Stimulated activated CD4-positive, alpha-beta T cell treated with anti-CD3 and anti-CD28 coated beads, Interleukin-1b, Interleukin-23, amount 100 ng/mL, for 24 hours (primary cell): ENCODE measurements at places on chromosomes 5 and 9.

GRCh38 chr5:103224118-103224893 is 34.3 kb upstream of the MACIR start:
- DNase-seq, result no peak

DNA sequence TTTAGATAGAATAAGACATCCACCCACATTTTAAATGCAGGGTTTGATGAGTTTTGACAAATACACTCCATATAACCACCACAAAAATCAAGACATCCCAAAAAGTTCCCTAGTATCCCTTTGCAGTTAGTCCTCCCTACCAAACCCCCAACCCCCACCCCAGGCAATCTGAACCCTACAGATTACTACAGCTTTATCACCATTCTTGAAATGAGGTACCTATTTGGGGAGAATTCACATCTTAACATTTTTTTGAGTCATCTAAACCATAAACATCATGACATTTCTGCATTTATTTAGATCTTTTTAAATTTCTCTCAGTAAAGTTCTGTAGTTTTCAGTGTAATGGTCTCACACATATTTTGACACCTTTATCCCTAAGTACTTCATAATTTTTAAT is 53.9 kb downstream of the PTBP3 start:
- DNase-seq, result no peak

DNA sequence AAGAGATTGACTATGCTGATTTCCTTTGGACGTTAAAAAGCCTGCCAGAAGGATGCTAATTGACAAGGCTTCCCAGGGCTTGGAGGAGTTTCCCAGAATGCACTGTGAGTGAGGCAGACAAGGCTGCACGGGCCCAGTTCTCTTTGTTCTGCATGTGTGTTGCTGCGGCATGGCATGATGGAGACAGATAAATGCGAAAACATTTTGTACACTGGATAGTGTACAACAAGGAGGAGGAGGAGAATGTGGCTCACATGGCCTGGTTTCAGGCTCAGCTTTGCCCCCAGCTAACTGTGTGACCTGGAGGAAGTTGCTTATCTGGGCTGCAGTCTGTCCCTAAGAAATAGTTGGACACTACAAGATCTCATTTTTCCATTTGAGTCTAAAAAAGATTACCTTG is 135.5 kb upstream of the CPEB4 start:
- DNase-seq, result no peak

DNA sequence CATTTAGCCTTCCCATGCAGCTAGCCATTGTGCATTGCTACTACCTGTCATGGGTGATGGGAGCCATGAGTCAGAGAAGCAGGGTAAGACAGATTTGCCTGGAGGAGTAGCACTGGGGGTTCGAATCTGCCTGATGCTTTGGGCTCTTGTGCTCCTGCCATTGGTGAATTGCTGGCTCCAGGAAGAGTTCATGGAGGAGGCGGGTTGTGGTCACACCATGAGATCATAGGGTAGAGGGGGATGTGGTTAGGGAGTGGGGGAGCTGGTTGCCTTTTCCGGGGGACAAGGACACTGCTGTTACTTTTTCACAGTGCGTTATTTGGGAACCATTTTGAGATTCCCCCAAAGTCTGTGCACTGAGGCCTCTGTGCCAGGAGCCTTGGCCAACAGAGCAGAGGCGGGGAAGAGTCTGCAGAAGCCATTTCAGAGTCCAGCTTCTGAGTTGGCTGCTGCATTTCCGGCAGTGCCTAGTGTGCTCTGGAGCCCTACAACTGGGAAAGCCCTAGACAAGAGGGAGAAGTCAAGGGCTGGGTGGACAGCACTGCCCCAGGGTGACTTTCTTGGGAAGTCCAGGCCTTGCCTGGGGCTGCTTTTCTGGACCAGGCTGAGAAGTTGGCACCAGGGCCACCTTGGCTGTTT is 6.2 kb downstream of the ANGPTL2 start:
- DNase-seq, result no peak

GRCh38 chr5:90873033-90873517 is 314.5 kb downstream of the ADGRV1 start:
- DNase-seq, result no peak

DNA sequence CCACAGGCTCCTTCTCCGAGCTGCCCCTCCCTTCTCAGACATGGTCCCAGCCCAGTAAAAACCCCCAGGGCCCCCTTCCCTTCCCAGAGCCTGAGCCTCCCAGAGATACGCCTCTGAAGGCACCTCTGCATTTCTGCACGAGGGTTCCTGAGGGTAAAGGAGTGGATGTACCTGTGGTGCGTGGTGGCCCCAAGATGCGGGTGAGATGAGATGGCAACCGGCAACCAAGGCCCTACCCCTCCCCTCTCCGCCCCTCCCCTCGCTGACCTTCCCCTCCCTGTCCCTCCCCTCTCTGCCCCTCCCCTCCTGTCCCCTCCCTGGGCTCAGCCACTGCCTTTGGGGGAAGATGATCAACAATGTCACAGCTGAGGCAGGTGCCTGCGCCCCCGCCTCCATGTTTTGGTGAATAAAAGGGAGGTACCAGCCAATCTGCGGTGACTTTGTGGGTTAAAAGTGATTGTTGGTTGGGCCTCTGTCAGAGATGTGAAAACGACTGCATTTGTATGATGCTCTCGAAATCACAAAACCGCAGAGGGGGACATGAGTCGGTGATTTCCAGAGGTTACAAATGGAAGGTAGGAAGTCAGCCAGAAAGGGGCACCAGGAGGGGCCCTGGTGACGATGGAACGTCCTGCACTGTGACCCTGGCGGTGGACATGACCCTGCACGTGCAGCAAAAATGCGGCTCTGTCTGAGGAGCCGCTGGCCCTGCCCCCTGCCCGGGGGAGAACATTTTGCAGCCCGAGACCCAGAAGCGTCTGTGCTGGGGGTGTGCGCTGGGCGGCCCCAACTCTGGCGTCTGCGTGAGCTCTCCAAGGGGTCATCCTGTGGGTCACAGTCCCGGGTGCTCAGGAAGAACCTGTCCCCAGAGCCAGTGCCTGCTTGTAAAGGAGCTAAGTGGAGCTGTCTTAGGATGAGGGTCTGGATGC is 3.7 kb downstream of the LCN9 start:
- DNase-seq, result no peak

DNA sequence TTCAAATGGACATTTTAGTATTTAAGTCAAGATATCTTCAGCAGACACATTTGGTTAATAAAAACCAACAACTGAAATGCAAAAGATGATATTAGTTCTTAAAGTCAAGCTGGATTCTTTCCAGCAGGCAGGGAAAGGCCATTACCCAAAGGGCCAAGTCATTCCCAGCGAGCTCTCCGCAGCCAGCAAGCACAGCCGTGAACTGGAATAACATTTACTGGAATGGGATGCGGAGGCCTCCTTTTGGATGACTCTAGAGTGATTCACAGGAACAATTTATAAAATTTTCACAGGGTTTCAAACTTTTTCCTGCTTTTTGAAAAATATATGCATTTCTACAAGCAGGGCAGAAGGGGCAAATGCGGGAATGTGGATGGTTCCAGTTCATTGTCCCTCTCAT is 76.6 kb upstream of the DAB2 start:
- DNase-seq, result no peak
